ENCODE measurements at places on chromosomes 1 and 21. TPM values are rescaled to one million over a fixed set of nuclear protein-coding genes. Genes with fewer than 3 reads are reported as not detected.

GRCh38 chr1:25361901-25362300 is 23.8 kb downstream of the TMEM50A start:
- peaks cover 43% of the 10 kb centered on the region for H3K36me3 ChIP-seq
- H3K27ac ChIP-seq = no peak overlapping the region
- H3K4me1 ChIP-seq = peaks cover 4% of the 10 kb centered on the region
- no peak for DNase-seq

Gene HTR1D
- total RNA-seq = not detected

DNA sequence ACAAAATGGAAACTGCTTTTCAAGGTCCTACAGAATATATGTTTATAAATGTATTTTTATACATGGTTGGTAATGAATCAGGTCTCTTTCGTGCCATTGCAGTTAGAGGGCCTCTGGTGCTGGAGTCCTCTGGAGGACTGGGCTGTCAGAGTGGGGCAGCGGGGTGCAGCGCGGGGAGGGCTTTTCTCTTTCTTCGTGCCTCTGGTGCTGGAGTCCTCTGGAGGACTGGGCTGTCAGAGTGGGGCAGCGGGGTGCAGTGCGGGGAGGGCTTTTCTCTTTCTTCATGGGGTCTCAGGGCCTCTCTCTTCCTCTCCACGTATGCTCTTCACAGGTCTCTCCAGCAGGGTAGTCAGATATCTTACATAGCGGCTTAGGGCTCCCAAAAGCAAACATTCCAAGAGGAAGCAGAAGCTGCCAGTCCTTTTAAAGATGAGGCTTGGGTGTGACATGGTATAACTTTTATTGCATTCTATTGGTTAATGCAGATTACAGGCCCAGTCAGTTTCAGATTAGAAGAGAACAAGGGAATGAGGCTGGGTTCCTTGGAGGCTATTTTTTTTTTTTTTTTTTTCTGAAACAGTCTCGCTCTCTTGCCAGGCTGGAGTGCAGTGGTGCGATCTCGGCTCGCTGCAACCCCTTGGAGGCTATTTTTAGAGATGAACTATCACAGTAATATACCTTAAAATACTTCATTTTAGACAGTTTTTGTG is 13.1 kb downstream of the SDCCAG8 start:
- H3K4me1 ChIP-seq = no peaks in the 10 kb centered on the region
- DNase-seq = no peak
- H3K27ac ChIP-seq = no peak overlapping the region
- H3K36me3 ChIP-seq = peaks cover 7% of the 10 kb centered on the region
- no peaks in the 10 kb centered on the region for H3K27me3 ChIP-seq

Gene TEX38
- not detected for total RNA-seq

Gene TMEM51
- total RNA-seq = not detected

DNA sequence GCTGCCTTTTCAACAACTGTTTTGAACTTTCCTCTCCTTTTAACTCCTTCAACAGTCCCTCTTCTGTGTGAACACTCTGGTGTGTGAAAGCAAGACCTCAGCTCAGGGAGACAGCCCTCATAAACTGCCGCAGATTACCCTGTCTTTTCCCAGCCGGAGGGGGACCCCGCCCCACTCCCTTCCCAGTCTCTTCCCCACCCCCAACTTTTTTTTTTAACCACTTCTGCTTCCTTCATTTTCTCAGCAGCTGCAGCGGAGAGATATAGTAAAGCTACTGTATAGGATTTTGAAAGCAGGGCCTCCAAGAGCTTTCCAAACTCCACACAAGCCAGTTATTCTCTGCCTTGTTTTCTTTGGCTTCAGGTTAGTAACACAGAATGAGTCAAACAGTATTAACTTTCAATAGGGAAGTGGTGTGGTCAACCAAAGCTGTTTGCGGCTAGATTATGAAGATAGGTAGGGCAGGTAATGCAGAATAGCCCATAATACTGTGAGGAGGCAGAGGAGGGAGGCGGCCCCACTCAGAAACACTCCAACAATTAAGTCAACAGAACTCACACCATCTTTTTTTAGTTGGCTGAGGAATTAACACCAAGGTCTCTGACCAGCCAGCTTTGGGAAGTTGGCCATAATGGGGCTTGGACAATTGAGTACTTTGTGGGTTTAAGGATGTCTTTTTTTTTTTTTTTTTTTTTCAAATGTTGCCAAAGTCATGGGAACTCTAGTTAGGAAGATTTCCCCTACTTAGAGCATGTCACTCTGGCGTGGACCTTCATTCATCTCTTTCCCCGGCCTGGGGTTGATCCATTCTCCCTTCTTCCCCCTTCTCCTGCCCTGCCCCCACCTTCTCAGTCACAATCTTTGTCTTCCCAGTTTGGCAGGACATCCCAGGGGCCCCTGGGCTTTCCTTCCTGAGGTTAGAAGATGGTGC is 177.0 kb downstream of the CLIC6 start:
- H3K27ac ChIP-seq = no peak overlapping the region
- H3K27me3 ChIP-seq = no peaks in the 10 kb centered on the region
- no peak for DNase-seq
- peaks cover 45% of the 10 kb centered on the region for H3K36me3 ChIP-seq
- H3K4me1 ChIP-seq = peaks cover 35% of the 10 kb centered on the region
- H3K4me3 ChIP-seq = no peak overlapping the region

Gene RNU1-4
- total RNA-seq = 4,982 TPM

GRCh38 chr1:184210862-184211261 is 159.3 kb downstream of the TSEN15 start:
- no peaks in the 10 kb centered on the region for H3K36me3 ChIP-seq
- no peak for DNase-seq
- no peak overlapping the region for H3K4me3 ChIP-seq
- no peaks in the 10 kb centered on the region for H3K4me1 ChIP-seq

Gene HFM1
- total RNA-seq = not detected

Gene CCDC17
- 2.1 TPM for total RNA-seq

Gene DMBX1
- total RNA-seq = not detected

Gene CATSPER4
- total RNA-seq = not detected

DNA sequence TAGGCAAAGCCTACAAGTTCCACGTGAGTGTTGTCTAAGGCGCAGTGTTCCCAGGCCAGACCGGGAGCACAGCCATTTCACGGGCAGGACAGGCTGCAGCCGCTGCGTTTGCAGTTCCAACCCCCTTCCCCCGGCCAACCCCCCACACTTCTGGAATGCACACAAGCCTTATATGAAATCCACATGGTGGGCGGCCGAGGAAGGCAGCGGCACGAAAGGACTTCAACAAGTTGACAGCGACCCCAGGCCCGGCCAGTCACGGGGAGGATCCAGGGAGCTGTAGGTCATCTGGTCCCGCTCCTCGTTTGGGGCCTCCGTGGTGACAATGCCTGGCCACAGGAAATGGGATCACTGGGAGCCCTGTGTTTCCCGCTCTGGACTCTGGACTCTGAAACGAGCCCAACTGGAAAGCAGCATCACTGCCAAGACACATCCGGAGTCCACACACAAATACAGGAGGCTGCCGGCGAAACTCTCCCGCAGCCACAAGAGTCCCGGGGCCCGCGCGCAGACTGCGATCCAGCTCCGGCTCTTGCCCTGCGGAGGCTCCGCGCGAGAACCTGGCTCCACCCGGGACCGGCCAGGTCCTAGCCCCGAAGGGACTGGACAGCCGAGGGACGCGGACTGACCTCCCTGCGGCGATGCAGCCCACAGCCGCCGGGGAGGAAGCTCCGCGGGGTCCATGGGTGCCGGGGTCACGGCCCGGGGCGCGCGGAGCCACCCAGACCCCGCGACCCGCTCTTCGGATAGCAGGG is 794 bp downstream of the NID1 start:
- DNase-seq = peak; percentile 9
- H3K36me3 ChIP-seq = no peaks in the 10 kb centered on the region
- H3K27me3 ChIP-seq = peaks cover 20% of the 10 kb centered on the region
- peaks cover 35% of the 10 kb centered on the region for H3K4me1 ChIP-seq
- peak overlapping the region; percentile 38 for H3K4me3 ChIP-seq

DNA sequence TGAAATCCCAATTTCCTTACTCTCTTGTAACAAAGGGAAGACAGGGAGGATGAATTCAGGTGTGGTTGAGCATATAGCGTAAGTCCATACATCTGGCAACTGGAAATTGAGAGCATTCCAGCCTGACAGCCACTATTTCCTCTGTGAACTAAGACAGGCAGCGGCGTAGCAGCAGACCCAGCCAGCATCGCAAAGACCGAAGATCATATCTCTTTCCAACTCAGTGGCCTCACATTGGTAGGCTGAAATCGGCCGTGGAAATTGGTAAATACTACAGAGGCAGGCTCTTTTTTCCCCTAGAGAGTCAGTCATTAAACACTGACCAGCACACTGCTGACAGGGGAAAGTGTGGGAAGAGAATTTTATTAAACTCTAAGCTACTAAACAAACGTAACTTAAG is 43.4 kb downstream of the TARBP1 start:
- H3K36me3 ChIP-seq = peaks cover 41% of the 10 kb centered on the region
- no peaks in the 10 kb centered on the region for H3K4me1 ChIP-seq
- no peak for DNase-seq
- H3K4me3 ChIP-seq = no peak overlapping the region

DNA sequence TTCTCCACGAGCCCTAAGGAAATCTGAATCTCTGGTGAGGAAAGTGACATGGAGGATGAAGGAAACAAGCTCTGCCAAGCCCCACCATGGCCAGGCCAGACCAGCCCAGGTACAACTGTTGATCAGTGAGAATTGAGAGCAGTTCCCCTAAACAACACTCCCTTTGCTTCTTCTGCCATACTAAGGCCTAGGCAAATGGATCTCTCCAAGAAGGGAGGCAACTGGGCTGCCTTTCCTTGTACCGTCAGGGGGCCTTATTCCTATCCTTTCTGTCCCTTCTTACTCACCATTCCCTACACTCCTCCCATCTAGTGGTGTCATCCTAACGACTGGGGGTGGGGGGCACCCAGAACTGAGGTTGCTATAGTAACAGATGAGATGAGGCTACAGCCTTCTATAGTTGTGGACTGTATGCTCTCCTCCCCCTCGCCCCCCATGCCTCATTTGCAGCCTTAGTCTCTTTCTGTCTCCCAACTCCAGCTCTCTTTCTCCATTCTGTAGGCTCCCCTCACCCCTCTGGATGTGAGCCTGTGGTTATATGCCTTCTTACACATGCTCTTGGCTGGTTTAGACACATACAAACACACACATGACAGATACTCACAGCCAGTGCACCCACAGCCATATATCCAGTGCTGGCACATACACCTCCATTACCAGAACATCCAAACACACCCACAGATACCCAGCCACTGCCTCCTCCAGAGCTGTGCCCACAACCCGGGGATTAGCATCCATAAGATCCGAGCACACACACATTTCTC is 3.6 kb downstream of the PEA15 start:
- H3K27me3 ChIP-seq = no peaks in the 10 kb centered on the region
- H3K4me1 ChIP-seq = peaks cover 45% of the 10 kb centered on the region
- DNase-seq = no peak
- H3K4me3 ChIP-seq = no peak overlapping the region

Gene NCMAP
- not detected for total RNA-seq

DNA sequence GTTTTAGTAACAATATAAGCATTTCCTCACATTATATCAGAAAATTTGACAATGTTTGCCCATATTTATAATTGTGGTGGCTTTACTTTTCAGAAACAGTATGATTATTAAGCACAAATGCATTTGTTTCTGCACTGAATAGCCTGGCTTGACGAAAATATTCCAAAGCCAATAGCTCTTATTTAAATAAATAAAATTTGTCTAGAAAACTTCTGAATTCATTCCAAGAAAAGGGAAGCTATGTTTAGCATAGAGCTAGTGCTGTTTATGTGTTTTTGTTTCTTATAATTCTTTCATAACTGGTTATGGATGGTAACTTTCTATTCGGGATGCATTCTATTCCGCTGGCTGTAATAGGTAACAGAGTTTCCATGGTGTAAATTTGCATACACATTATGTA is 268.6 kb downstream of the PTBP2 start:
- DNase-seq = no peak
- H3K4me3 ChIP-seq = no peak overlapping the region
- H3K36me3 ChIP-seq = no peaks in the 10 kb centered on the region
- no peak overlapping the region for H3K27ac ChIP-seq
- H3K4me1 ChIP-seq = no peaks in the 10 kb centered on the region
- H3K27me3 ChIP-seq = no peaks in the 10 kb centered on the region

- no peak overlapping the region for H3K27ac ChIP-seq
- no peaks in the 10 kb centered on the region for H3K27me3 ChIP-seq
- peaks cover 51% of the 10 kb centered on the region for H3K4me1 ChIP-seq
- no peak for DNase-seq
- H3K4me3 ChIP-seq = no peak overlapping the region
- H3K36me3 ChIP-seq = peaks cover 56% of the 10 kb centered on the region
Observed at GRCh38 chr1:8371372-8371991, 53.6 kb downstream of the SLC45A1 start.

DNA sequence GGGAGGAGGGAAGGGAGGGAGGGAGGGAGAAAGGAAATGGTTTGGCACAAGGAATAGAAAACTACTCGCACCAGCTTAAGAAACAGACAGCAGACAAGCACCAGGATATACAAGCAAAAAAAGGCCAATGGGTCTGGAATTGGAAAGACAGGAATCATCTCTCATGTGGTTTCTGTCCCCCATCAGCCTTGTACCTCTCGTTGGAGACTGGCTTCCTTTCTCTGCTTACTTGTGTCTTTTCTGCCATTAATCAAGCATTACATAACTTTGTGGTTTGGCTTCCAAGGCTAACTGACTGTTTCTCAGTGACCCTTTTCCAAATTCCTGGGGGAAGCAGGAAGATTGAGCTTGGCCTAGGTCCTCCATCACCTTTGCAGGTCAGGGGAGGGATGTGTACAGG is 11.8 kb upstream of the RALGPS2 start:
- no peaks in the 10 kb centered on the region for H3K4me1 ChIP-seq
- H3K36me3 ChIP-seq = no peaks in the 10 kb centered on the region
- DNase-seq = no peak
- H3K27ac ChIP-seq = no peak overlapping the region

DNA sequence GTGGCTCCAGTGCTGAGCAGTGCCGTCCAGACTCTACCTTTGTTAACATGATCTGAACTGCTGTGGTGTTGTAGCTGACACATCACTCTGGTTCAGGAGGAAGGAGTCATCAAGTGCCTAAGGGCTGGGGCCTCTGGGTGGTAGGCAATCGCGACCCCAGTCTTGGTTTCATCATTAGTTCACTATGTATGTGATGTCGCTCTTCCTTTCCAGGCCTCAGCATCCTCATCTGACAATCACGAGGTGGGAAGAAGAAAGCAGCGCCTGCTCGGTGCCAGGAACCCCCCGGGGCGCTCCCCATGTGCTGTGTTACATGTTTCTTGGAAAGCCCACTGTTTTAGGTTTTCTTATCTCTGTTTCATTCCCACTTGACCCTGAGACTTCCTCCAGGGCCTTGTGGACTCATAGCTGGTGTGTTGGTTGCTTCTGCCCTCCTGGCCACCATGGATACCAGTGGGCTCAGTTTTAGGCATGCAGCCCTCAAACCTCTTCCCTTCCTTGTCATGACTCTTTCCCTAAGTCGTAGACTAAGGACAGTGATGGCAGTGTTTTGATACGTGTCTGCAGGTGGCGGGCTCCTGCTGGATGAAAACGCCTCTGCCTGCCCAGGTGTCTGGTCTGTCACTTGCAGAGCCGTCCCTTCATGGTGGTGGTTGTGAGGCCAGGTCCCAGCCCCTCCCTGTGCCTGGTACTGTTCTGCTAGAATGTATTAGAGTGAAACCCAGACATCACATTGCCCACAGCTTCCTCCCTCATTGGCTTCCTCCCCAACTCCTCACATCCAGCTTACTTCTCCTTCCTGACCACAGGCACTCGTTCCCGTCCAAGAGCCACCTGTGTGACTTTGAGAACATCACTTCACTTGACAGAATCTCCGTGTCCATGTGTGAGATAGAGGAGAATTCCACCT is 17.2 kb upstream of the FOXO6 start:
- peaks cover 6% of the 10 kb centered on the region for H3K27me3 ChIP-seq
- H3K4me3 ChIP-seq = no peak overlapping the region
- no peak for DNase-seq
- H3K4me1 ChIP-seq = no peaks in the 10 kb centered on the region
- no peaks in the 10 kb centered on the region for H3K36me3 ChIP-seq
- no peak overlapping the region for H3K27ac ChIP-seq
